ENCODE measurements at places on chromosomes 13 and 19.

DNA sequence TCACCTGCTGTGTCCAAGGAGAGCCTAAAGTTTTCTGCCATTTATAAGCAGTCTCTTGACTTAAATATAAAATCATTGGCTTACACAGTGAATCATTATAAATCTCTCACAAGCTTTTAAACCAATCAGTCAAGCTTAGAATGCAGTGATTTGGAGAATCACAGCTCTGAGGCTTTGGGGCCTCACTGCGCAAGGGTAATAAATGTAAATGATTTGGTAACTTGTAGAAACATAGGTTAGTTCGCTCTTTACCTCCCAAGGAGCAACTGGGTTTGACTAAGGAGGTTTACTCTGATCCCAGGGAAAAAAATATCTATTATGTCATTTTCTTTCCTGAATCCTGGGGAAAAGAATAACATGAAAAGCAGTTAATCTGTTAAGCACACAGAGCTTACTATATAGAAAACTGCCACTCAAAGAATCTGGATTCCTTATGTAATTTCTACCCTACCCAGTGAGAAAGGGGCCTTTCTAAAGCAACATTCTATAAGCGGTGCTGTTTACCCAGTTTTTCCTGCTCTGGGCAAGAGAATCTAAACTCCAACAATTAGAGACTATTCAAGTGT lies 128.2 kb downstream of the MZT1 start:
- no peak for DNase-seq

GRCh38 chr13:24564881-24565280 lies 52.3 kb upstream of the PARP4 start:
- DNase-seq, result no peak

- no peak for DNase-seq
Observed at GRCh38 chr13:105634059-105634458, 901.4 kb downstream of the EFNB2 start.

- no peak for DNase-seq
Observed at GRCh38 chr13:84208246-84208910, 326.1 kb upstream of the SLITRK1 start.

DNA sequence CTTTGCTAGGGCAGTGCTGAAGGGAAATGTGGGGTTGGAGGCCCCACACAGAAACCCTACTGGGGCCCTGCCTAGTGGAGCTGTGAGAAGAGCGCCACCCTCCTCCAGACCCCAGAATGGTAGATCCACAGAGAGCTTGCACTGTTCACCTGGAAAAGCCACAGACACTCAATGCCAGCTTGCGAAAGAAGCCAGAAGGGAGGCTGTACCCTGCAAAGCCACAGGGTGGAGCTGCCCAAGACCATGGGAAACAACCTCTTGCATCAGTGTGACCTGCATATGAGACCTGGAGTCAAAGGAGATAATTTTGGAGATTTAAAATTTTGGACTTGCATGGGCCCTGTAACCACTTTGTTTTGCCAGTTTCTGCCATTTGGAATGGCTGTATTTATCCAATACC lies 615.4 kb upstream of the MIR17HG start:
- no peak for DNase-seq

DNA sequence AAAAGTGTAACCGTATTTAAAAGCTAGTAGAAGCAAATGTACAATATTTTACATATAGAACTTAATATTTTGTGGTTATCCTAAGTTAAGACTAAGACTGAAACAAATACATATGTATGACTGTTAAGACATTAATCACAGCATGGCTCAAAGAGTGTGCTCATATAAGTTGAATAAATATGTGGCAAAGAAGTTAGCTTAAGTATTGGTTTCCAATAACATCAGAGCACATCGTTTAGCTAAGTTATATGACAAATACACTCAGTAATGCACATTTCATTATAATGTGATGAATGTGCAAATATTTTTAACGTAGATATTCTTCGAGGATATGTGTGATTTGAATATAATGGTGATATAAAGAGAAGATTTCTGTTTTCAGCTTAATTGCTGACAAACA lies 253.8 kb downstream of the SLITRK5 start:
- DNase-seq, result no peak

GRCh38 chr13:78686461-78686860 lies 27.5 kb upstream of the OBI1 start:
- DNase-seq, result no peak

DNA sequence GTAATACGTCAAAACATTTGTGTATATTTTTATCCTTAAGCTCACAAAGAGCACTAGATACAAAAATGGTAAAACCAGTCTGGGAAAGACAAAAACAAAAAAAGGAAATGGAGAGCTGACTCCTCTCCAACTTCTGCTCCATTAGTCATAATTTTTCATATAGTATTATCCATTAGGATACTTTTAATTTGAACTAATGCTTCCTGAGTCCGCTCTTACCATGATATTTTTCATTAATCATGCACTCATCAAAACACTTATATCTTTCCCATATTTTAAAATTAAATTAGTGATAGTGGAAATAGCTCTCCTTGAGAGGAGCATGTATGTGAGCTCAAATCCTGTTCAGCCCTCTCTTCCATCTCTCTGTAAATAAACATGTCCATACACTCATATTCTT lies 1093.0 kb upstream of the MIR17HG start:
- DNase-seq, result no peak

GRCh38 chr19:57267291-57267690 lies 13.0 kb upstream of the ZNF460 start:
- DNase-seq, result no peak

DNA sequence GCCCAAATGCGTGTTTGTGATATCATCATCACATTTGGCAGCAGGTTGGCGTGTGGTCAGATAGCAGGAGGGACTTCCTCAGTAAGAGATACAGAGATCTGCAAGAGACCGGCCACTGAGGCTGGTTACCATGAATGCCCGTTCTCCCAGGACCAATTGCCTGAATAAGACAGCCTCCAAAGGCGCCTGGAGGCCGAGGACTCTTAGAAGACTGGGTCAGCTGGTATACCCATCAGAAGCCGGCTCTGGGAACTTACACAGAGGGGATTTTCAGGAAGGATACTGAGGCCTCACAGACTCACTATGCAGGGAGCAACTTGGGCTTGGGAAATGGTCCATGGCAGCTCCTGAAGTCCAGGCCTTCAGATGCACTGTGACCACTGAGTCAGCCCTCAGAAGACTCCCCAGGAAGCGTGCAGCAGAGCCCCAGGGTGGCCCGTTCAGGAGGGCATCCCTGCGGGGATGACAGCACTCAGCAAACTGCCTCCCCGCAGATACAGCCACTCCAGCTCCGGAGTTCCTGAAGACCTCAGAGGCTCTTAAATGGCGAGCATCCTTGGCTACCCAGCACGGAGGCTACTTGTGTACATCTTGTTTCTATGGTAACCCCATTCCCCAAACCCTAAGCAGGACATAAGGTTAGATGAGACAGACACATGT lies 26.4 kb upstream of the VSTM2B start:
- DNase-seq, result no peak

- no peak for DNase-seq
Observed at GRCh38 chr19:1351381-1351851, 32.3 kb upstream of the NDUFS7 start.

DNA sequence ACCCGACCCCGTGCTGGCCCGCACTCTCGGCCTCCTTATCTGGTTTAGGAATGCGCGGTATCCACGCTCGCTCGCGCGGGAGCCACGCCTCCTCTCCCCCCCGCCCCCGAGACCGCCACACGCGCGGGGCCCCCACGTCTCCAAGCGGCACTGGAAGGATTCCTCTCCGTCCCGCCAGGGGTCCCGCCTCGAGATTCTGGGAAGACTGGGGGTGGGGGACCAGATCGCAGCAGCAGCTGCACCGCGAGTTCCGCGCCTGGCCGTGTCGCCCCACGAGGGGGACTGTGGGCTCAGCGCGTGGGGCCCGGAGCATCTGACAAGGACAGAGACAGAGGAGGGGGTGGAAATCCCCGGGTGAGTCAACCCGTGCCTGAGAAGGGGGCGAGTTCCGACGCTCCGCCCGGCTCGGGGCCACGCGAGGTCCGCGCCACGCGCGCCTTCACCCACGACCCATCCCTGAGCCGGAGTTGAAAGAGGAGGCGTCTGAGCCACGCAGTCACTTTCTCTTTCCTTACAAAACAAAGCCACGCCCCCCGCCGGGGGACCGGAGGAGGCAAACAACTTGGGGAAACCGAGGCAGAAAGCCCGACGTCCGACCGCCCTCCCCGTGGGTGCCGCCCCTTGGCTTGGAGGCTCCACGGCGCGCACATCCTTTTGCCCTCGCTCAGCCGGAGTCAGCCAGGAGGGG lies 814 bp downstream of the S1PR2 start:
- DNase-seq, result peak; percentile 58

DNA sequence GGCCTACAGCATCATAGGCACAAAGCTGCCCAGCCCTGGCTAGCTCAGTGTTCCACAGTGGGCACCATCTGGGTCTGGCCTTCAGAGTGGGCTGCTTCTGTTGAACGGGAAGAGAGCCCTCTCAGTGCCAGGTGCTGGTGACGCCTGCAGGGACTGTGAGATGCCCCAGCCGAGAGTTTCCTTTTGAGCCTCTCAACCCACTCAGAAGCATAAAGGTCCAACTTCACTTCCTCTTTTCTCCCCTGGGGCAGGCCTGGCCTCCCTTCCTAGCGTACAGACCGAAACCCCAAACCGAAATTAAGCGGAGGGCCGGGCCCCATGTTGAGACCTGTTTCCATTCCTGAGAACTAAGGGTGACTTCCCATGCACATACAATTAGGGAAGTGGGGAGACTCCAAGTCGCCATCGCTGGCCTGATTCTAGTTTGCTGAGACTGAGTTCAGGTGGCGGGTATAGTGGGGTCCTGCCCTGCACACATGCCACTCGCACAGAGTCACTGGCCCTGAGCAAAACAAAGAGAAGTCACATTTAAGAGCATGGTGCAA lies 6.9 kb downstream of the RAB8A start:
- no peak for DNase-seq

DNA sequence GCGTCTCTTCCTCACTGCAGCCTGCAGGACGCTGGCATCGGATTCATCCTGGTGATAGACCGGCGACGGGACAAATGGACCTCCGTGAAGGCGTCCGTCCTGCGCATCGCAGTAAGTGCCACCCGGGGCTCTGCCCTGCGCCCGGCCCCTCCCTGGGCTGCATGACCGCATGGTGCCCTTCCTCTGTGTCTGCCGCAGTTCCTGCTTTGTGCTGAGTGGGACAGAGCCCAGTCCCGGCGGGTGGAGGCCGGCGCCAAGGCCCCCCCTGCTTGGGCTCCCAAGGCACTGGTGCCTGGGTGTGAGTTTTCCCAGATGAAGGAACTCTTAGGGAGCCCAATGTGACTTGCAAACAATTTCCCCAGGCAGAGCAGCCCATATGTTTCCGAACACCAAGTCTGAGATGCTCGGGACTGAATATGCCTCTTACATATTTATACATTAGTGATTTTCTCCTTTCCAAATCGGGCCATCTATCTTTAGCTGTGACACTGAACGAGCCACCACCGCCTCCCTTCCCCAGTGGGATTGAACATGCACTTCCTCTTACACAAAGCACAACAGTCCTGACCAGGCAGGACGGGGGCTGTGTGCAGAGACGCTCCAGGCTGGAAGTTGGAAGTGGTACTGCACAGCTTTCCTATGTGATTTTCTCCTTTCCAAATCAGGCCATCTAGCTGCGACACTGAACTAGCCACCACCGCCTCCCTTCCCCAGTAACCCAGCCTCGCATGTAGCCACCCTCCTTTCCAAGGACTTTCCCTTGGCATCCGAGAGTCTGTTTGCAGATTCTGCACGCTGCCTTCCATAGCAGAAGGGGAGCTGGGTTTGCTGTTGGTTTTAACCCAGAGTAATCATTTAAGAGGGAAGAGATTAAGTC lies 60.1 kb upstream of the F7 start:
- no peak for DNase-seq

GRCh38 chr13:111359237-111359915 lies 38.9 kb downstream of the TEX29 start:
- peak; percentile 27 for DNase-seq

All from IMR-90 (cell line).